ENCODE measurements at places on chromosomes 5 and 9.

- DNase-seq = no peak
Observed at GRCh38 chr9:84697509-84698114, 28.1 kb downstream of the NTRK2 start.

DNA sequence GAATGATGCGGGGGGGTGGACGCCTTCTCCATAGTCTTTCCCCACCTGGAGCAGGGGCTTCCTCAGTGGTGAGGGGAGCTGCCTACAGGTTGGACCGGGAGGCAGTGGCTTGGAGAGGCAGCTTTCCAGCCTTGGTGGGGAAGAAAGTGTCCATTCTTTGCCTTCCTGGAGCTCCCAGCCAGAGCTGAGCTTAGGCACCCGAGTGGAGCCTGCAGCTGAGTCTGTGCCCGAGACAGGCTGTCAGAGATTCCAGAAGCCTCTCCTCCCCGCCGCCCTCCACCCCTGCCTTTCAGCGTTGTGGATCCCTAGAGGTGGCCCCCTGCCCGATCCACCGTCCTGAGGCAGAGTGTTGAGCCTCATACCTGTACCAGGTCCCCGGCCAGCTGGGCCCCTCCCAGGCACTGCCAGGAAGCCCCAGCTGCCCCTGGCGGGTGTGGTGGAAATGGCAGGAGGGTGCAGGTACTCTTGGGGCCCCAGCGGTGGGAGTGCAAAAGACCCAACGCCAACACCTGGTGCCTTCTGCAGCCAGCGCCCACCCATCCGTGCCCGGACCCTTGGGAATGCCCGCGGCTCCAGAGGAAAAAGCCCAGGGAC is 112.0 kb downstream of the RXRA start:
- no peak for DNase-seq

GRCh38 chr5:73862796-73863195 is 236.8 kb downstream of the ARHGEF28 start:
- no peak for DNase-seq

- DNase-seq = no peak
Observed at GRCh38 chr5:148020257-148020988, 43.4 kb upstream of the SPINK5 start.

- DNase-seq = no peak
Observed at GRCh38 chr5:80406980-80407734, 707 bp upstream of the ZFYVE16 start.
